ENCODE measurements at places on chromosomes 5 and 9. TPM values are rescaled to one million over a fixed set of nuclear protein-coding genes. Genes with fewer than 3 reads are reported as not detected.

The TSSK1B gene
- total RNA-seq: not detected

The IL3 gene
- not detected for total RNA-seq

The CHSY3 gene
- total RNA-seq: not detected

The TUBB4B gene
- total RNA-seq: 193 TPM

DNA sequence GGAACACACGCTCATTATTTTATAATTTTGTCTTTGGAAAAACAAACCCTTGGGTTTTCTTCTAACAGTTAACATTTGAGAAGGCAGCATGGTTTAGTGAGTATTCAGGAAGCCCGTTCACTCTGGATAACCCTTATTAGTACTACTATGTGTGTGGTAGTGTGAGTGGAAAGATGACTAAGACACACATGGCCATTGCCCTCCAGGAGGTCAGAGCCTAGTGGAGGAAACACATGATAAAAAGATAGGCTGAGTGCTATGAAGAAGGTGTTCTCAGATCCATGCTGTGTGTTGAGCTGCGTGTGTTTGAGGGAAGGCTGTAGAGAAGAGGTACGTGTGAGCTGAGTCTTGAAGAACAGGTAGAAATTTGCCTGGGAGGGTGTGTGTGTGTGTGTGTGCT lies 8.4 kb downstream of the C5orf47 start:
- no peak for DNase-seq

- DNase-seq: no peak
These were observed 265.3 kb downstream of the KCTD16 start for GRCh38 chr5:144436007-144436406.

GRCh38 chr5:135212361-135213026 lies 178.5 kb upstream of the PITX1 start:
- DNase-seq: no peak

DNA sequence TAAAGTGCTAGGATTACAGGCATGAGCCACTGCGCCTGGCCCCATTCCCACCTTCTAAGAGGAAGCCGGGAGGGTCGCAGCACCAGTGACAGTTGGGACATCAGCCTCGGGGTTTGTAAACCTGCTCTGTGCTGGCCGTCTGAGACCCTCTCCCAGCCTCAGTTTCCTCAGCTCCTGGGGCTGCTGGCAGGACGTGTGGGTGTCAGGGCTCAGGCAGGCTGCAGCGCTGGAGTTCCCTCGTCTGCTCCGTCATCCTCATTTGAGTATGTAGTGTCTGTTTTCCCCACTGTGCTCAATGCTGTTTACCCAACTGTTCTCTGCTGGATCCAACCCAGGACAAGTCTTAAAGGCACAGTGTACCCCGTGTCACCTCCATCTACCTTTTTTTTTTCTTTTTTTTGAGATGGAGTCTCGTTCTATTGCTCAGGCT lies 2.0 kb upstream of the NINJ1 start:
- DNase-seq: no peak

GRCh38 chr5:138448481-138449398 lies 9.9 kb downstream of the REEP2 start:
- DNase-seq: no peak

DNA sequence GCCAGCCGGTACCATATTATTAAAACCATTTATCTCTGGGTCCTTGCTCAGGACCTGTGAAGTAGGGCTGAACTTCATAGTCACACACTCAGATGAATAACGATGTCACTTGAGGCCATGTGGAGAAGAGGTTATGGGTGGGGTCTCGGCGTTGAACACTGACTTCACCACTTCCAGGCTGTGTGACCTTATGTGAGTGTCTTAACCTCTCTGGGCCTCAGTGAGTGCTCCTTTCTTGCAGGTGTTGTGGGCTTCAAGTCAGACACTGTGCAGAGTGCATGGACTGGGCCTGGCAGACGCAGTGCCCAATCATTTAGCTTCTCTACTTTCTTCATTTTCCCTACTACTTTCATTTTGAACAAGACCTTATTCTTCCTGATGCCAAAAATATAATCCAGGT lies 278.8 kb downstream of the PBX3 start:
- no peak for DNase-seq

GRCh38 chr5:108650997-108651396 lies 96.7 kb upstream of the FER start:
- no peak for DNase-seq

DNA sequence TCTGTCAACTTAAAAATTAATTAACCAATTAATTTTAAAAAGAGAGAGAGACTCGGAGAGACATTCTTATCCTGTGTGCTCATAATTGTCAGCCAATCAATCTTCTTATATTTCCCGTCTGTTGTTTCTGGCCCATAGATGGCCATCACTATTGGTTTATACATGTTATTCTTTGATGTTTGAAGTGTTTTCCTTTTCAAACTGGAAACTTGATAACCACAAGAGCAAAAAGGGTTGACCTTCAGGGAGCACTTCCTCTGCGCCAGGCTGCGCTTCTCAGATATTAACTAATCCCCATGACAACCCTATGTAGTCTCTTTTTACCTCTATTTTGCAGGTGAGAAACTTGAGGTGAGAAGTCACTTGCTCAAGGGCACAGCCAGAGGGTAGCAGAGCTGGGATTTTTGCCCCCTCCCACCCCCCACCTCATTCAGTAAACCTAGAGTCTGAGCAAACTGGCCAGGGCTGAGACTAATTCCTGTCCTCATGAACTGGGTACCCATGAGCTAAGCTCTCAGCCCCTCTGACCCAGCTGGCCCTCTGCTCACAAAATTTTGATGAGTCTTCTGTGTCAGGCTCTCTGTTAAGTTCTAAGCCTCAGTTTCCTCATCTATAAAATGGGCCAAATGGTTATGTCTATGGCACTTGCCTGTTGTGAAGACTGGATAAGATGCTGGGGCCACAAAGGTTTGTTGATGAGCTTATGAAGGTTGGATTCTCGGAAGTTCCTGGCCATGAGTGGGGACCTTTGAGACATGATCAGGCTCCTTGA lies 86.0 kb upstream of the SH3PXD2B start:
- no peak for DNase-seq

DNA sequence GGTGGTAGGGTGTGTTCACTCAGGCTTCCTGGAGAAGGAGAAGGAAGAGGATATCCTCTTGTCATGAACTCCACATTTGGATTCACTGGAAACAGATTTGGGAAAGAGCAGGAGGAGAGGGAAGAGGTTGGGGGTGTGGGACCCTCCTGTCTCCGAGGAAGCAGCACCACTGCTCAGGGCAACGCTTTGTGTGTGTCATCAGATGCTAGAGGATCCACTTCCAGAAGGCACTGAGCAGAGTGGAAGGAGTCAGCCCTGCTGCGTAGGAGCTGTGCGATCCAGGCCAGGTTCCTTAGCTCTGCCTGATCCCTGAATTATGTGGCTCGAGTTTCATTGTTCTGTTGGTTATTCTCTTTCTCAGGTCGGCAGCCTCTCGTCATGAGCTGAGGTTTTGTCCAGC lies 37.3 kb upstream of the TJP2 start:
- DNase-seq: no peak

DNA sequence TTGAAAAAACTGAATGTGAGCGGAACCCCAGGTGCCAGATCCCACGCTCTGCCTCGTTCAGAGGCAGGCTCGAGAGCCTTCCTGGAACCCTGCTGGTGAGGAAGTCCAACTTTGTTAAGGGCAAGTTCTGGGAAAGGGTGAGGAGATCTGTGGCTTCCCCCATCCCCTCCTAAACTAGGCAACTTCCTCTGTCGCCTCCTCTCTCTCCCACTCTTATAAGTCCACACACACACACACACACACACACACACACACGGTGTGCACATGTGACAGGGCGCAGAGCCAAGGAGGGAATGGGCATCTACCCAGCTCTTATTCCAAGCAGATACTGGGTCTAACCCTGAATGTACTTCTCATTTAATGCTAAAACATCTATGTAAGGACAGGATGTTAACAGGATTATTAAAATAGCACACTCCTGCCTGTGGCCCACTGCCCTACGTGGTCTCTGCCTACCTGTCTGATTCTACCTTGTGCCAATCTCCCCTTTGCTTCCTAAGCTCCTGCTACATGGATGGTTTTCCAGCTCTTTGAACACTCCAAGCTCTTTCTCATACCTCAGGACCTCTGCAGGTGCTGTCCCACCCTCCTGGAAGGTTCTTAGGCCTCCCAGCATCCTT lies 72.4 kb upstream of the FBXW11 start:
- no peak for DNase-seq

GRCh38 chr9:12718482-12719026 lies 25.4 kb downstream of the TYRP1 start:
- DNase-seq: no peak

- no peak for DNase-seq
These were observed 132.3 kb downstream of the ADAMTSL1 start for GRCh38 chr9:18606281-18606680.

- no peak for DNase-seq
These were observed 5.4 kb downstream of the KCNV2 start for GRCh38 chr9:2722715-2723114.

Data from activated naive CD4-positive, alpha-beta T cell treated with anti-CD3 and anti-CD28 coated beads for 36 hours (primary cell).